Caco-2 (cell line): ENCODE measurements at places on chromosomes 5 and 9. TPM values are rescaled to one million over a fixed set of nuclear protein-coding genes. Genes with fewer than 3 reads are reported as not detected.

CCDC171 gene
- total RNA-seq: 1.1 and 1.6 TPM in 2 replicates

GRCh38 chr5:76365561-76365960 lies 37.5 kb upstream of the IQGAP2 start:
- DNase-seq: no peak

ACSL6 gene
- 0.19 and 1.4 TPM in 2 replicates for total RNA-seq

ZDHHC21 gene
- total RNA-seq: 5.8 and 6.8 TPM in 2 replicates

TBC1D9B gene
- 106 and 107 TPM in 2 replicates for total RNA-seq

NKD2 gene
- total RNA-seq: 13.6 and 17.7 TPM in 2 replicates

GRCh38 chr9:133632806-133633680 lies 3.1 kb upstream of the DBH start:
- DNase-seq: no peak

BOD1 gene
- 111 and 120 TPM in 2 replicates for total RNA-seq

ENTREP1 gene
- not detected in 2 replicates for total RNA-seq
